RCC 7860 (cell line): ENCODE measurements at places on chromosomes 2 and 18.

- DNase-seq, result no peak
Measured at GRCh38 chr2:210888035-210888434, 331.6 kb downstream of the CPS1 start.

GRCh38 chr2:26043862-26044696 is 10.2 kb downstream of the RAB10 start:
- DNase-seq, result no peak

GRCh38 chr2:144504218-144504641 is 15.7 kb downstream of the ZEB2 start:
- no peak for DNase-seq

DNA sequence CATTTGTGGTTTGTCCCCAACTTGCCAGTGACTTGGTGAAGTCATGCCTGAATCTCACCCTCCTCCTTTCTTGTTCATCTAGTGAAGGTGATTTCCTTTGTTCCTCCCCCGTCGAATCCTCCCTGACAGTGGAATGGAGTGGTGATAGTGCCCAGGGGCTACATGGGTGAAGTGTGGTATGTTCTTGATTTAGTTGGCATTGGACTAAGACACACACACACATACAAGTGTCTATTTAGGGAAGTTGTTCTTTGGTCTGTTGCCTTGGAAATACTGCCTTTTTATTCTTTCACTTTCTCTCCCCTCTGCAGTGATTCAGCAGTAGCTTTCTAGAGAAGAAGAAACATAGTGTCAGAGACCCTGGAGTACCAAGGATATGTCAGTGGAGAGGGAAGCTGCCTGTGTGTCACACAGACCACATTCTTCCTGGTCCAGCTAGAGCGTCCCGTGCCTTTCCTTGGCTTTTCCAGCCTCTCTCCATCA is 10.9 kb downstream of the INPP4A start:
- DNase-seq, result peak; percentile 50

GRCh38 chr18:56167366-56167765 is 471.0 kb downstream of the TXNL1 start:
- no peak for DNase-seq

- no peak for DNase-seq
Measured at GRCh38 chr2:201467666-201468065, 16.1 kb downstream of the STRADB start.

GRCh38 chr2:187500585-187501359 is 52.7 kb upstream of the CALCRL start:
- peak; percentile 17 for DNase-seq

DNA sequence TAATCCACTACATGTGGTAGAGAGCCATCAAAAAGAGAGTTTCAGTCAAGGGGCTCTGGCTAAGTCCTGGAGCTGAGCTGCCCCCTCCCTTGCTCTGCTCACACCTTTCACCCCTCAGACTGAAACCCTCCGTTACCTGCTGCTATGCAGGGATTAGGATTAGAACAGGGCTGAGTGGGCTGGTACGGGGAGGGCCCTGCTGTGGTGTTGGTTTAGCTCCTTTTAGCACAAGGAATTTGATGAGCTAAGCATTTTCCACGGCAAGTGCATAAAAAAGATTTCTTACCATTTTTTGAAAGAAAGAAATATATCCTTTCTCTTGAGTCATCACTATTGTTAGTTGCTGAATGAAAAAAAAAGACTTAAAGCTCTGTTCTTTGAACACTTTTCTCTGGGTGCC is 46.3 kb downstream of the TCF7L1 start:
- DNase-seq, result no peak
